ENCODE measurements at places on chromosomes 16 and 17. TPM values are rescaled to one million over a fixed set of nuclear protein-coding genes. Genes with fewer than 3 reads are reported as not detected.

DNA sequence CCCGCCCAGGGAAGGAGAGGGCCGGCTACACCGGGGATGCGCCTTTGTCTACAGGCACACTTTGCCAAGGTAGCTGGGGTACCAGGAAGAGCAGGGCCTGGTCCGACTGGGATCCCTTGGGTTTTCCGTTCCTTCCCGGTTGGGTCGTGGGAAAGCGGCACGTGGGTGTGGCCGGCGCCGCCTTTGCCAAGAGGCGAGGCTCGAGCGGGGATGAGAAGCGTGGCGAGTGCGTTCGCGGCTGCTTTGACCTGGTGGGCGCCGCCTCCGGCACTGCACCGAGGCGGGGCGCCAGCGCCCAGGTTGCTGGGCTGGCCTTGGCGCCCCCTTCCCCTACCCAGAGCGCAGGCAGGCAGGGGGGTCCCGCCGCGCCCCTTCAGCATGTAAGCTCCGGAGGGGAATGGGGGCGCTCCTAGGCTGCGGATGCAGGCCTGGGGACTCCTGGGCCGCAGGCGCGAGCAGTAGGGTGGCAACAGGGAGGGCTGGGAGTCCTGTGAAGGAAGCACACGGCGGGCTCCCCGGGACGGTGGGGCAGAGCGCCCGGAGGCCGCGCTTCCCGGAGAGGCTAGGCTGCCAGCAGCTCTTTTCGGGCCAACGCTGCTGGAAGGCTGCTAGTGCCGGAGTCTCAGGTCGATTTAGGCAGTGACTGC lies 2.0 kb downstream of the HAS3 start:
- DNase-seq: peak; percentile 55

DNA sequence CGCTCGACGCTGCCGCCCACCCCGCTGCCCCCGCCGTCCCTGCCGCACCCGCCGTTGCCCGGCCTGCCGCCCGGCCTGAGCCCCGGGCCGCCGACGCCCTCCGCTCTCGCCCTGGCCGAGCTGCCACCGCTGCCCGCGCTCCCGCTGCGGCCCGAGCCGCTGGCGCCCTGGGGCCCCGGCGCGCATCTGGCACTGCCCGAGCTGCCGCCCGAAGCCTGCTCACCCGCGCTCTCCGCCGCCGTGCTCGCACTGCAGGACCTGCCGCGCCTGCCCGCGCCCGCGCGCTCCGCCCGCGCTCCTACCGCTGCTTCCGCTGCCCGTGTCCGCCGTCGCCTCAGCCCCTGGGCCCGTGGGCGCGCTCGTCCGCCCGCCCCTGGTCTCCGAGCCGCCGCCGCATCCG lies 8.4 kb upstream of the CLDN9 start:
- no peak for DNase-seq

DNA sequence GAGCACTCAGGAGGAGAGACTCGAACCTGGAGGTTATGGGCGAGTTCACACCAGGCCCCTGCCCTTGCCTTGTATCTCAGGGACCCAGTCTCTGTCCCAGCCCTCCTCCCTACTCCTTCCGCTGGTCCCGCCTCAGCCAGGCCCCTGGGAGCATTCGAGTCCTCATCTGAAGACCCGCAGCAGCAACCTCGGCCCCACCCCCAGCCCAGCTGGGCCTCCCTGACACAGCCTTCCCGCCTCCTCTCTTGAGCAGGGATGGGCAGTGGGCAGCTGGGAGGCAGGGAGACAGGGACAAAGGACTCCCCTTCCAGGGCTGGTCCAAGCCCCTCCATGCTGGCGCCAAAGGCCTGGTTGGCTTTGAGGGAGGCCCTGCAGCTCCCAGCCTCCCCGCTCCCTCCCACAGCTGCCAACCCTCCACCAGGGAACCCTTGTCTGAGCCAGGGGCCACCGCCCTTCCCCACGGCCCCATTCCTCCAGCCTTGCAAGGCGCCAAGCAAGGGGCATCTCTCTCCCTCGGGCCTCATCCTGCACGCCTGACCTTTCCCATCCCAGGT lies 15.4 kb upstream of the ZC3H18 start:
- no peak for DNase-seq

DNA sequence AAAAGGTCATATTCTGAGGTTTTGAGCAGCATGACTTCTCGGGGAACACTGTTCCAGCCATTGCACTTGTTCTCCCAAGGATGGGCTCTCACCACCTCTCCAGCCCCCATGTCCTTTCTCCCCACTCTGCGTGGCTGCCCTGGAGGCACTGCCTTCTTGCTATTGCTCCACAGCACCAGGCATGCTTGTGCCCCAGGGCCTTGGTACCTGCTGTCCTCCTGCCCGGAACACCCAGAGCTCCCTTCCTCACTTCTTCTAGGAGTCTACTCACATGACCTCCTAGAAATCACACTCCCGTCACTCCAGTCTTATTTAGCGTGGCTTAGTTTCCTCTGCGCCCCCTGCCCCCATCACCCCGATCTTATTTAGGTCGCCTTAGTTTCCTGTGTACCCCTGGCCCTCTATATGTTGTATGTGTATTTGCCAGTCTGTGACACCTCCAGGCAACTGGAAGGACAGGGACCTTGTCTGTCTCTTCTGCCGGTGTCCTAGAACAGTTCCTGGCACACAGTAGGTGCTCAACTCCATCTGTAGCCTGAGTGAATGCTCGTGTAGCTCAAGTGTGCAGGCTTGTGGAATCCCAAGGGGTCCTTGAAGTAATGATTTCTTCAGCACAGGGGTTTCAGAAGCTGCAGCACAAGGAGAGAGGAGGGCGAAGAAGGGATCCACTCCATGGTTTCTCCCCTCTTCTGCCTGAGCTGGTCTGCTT lies 208.6 kb upstream of the CIBAR2 start:
- DNase-seq: no peak

- DNase-seq: peak; percentile 85
Observed at GRCh38 chr16:69890114-69890891, 60.8 kb upstream of the CLEC18A start.

DNA sequence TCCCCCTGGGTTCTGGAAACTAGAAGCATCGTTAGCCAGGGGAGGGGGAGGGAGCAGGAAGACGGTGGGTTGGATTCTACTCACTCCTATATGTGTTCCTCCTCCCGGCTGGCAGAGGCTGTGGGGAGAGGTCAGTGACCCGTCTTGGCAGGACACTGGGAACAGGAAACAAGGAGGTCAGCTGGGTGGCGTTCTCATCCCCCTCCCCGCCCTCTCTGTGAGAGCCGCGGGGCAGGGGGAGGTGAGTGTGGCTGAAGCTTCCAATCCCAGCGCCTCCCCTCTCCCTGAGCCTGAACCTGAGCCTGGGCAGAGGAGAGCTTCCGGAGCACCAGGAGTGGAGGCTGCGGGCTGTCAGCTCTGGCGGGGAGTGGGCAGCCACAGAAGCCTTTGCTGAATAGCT lies 12.5 kb downstream of the GPRC5C start:
- no peak for DNase-seq

DNA sequence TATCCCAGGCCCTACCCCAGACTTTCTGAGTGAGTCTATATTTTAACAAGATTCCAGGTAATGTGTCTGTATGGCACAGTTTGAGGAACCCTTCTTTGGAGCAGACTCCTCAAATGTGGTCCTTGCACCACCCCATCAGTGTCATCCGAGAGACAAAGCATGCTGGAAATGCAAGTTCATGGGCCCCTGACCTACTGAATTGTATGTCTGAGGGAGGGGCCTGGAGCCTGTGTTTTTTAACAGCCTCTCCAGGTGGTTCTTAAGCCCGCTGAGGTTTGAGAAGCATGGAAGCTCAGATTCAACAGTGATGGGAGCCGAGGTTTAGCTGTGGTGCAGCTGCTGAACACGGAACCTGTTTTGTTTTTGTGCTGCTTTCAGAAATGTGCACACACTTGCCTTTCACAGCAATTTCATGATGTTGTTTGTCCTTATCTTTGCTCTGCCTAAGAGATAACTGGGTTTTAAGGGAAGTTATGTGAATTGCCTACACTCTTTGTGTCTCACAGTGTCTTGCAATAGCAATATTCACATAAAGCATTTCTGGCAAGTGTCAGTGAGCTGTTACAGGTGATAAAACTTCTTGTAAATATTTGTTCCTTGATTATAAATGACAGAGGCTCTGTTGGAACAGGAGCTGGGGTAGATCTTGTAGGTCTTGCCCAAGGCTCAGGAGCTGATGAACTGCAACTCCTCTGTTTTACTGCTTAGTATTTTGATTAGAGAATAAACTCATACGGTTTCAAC lies 32.0 kb upstream of the IL34 start:
- DNase-seq: peak; percentile 3

DNA sequence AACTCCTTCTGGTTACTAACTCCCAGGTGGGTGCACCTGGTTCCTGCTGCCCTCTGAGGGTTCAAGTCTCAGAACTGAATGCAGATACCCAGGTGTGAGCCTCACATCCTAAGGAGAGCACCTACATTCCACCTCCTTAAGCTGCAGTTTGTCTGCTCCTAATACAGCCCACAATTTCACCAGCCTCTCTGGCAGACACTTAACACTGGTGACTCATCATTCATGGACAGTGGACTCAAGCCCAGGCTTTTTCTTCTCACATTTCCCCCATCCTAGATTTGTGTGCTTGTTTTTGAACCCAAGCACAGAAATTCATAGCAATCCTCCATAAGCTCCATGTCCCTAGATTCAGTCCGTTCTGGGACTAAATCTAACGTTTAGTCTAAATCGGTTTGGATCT lies 7.0 kb upstream of the MAF start:
- no peak for DNase-seq

HBQ1 gene
- polyA plus RNA-seq: 2.1 TPM

CSH2 gene
- not detected for polyA plus RNA-seq

NLRC3 gene
- 0.14 TPM for polyA plus RNA-seq

IRX5 gene
- 7.9 TPM for polyA plus RNA-seq

IGFBP4 gene
- 50.5 TPM for polyA plus RNA-seq
